Activated CD4-positive, alpha-beta T cell treated with anti-CD3 and anti-CD28 coated beads for 36 hours (primary cell): ENCODE measurements at places on chromosomes 12 and 14.

DNA sequence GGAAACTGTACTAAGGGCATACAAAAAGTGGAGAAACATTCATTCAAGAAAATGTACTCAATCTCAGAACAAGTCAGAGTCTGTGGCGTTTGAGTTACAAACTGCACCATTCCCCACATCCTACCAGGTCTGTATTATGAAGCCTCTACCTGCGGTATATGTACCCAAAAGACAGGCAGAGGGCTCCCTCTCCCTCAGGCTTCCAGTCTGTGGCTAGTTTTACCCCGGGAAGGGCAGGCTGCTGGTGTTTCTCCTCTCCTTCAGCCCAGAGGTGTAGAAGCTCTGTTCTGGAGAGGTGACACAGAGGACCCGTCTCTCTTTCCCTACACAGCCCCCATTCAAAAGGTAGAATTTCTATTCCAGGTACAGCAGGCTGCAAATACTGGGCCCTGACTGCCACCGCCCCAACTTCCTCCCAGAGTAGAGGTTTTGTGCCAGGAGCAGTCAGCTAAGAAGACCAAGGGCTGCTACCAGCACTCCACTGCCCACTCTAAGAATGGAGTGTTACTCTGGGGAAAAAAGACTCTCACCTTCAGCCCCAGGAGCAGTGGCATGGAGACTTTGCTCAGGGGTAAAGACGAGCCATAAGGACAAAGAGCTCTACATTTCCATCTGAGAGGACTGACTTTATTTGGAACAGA lies 39.4 kb downstream of the PARP11 start:
- no peak for DNase-seq

- no peak for DNase-seq
Measured at GRCh38 chr12:93913845-93914244, 234.5 kb upstream of the PLXNC1 start.

- no peak for DNase-seq
Measured at GRCh38 chr14:72732022-72732780, 161.7 kb downstream of the DPF3 start.

- DNase-seq: no peak
Measured at GRCh38 chr12:3596703-3597415, 105.9 kb downstream of the PRMT8 start.

GRCh38 chr12:26372866-26373265 lies 177.5 kb downstream of the SSPN start:
- DNase-seq: no peak

DNA sequence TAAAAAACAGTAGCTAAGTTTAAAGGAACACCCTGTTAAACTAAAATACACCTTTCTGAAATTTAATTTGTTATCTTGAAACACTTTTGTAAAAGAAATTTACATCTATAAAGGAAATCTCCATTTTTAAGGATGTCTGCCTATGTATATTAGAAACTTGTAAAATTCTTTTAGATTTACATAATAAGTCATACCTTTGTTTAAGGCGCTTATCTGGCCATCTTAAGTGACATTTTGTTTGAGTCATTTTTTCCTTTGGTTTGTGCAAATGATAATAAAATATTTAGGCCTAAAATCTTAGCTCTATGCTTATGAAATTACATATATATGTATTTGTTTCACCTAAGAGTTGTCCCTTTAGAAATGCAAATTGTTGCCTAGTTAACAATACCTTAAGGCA lies 1193.4 kb downstream of the FSCB start:
- DNase-seq: no peak

DNA sequence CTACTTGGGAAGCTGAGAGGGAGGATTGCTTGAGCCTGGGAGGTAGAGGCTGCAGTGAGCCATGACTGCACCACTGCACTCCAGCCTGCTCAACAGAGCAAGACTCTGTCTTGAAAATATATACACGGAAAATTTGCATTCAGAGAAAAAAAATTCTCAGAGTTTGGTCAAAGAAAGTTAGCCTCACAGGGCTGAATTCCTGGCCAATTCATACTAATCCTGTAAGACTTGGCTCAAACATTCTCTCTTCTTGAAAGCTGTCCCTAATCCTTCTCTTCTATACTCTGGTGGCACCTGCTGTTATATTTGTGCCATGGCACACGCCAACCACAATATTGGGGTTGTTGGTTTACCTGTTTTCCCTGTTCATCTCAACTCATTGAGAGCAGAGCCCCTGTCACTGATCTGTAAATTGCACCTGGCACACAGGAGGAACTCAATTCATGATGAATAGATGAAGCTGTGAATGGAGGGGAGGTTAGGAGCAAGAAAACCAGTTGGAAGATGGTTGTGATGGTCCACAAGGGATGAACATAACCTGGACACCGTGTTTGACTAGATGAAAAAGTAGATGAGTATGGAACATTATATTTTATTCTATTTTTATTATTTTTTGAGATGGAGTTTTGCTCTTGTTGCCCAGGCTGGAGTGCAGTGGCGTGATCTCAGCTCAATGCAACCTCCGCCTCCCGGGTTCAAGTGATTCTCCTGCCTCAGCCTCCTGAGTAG lies 36.8 kb upstream of the SPTSSA start:
- DNase-seq: peak; percentile 14

- DNase-seq: no peak
Measured at GRCh38 chr14:70116278-70116677, 72.5 kb downstream of the SLC8A3 start.

DNA sequence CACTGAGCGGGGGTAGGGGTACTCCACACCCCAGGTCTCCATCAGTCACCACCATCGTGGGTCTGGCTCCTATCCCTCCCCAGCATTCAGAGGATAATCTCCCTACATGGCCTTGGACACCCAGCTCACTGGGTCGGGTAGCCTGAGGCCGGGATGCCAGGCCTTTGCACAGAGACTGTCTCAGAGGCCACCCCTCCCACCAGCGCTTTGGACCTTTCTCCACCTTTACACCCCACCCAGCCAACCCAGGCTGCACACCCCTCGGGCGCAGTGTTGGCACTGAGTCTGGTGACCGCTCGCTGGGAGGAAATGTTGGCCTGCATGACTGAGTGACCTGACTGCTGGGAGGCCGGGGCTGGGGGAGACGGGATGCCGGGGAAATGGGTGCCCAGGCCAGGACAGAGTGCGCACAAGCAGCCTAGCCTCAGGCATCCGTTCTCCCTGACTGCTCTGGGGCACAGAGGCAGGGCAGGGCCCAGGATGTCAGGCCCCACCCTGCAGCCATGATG lies 10.6 kb upstream of the LBHD2 start:
- DNase-seq: no peak

GRCh38 chr14:100304825-100305323 lies 1.4 kb downstream of the SLC25A29 start:
- DNase-seq: peak; percentile 23

DNA sequence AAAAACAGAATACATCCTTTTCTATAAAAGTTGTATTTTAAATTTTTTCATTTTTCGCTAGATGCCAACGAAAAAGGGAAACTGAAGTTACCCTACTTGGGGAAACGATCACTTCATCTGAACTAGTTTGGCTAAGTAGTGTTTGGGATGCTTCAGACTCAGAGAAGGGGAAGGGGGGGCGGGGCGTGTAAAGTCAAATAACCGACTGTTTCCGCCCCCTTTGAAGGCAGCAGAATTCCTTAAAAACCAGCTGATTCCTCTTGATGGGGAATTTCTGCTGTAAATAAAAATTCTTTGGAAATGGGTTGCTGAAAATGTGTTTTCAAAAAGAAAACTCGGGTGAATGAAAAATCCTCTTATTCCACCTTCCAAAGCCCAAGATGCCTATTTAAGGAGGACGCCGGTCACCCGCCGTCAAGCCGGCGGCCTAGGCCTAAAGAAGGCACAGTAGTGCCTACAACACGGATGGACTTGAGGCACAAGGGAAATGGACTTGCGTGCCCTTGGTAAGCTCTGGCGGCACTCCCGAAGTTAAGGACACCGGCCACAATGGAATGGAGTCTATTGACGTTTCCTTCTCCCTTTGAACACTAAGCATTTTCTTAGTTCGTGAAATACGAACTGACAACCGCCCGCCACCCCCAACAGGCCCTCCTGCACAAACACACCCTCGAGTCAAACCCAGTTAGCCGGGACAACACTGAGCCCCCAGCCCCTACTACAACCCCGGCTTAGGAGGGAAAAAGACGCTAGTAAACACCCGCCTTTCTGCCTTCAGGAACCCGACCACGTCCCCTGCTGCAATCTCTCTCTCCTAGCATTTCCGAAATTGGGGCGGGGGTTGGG lies 1.9 kb downstream of the ATXN2 start:
- DNase-seq: peak; percentile 53

DNA sequence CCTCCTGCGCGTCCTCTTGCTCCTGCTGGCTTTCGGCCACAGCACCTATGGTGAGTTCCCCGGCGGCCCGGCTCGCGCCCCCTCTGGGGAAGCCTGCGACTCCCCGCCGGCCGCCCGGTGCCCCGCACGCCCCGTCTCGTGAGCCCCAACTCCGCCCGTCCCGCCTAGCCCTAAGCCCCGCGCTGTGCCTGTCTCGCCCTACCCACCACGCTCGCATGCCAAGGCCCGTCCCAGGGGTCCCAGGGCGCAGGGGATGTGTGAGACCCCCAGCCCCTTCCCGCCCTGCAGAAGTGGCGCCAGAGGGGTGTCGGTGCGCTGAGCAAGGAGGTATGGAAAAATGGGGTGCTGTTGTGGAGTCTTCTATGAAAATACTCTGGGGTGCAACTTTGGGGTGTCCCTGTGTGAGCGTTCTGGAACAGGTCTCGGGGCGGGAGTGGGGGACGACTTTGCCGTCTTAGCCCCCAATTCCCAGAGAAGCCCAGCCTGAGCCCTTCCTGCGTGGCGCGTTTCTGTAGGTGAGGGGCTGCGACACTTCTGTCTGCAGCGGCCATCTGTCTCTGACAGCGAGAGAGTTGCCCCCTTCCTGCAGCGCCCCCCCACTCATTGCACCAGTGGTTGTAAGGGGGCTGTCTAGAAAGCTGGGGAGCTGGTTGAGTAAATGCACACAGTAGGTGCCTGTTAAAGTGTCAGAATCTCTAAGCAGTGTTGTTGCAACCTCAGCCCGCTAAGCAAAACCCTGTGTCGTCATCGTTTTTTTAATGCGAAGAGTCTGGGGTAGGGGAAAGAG lies 587 bp downstream of the DLK1 start:
- DNase-seq: no peak

GRCh38 chr14:22380571-22381407 lies 208.2 kb downstream of the DAD1 start:
- no peak for DNase-seq

GRCh38 chr14:77142005-77142800 lies 612 bp upstream of the ZDHHC22 start:
- no peak for DNase-seq

GRCh38 chr12:1872001-1872400 lies 46.5 kb downstream of the CACNA2D4 start:
- no peak for DNase-seq

DNA sequence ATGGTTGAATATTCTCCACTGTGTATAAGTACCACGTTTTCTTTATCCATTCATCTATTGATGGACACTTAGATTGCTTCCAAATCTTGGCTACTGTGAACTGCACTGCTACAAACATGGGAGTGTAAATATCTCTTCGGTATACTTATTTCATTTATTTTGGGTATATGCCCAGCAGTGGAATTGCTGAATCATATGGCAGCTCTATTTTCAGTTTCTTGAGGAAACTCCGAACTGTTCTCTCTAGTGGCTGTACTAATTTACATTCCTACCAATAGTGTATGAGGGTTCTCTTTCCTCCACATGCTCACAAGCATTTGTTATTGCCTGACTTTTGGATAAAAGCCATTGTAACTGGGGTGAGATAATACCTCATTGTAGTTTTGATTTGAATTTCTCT lies 623.1 kb upstream of the LRFN5 start:
- no peak for DNase-seq

DNA sequence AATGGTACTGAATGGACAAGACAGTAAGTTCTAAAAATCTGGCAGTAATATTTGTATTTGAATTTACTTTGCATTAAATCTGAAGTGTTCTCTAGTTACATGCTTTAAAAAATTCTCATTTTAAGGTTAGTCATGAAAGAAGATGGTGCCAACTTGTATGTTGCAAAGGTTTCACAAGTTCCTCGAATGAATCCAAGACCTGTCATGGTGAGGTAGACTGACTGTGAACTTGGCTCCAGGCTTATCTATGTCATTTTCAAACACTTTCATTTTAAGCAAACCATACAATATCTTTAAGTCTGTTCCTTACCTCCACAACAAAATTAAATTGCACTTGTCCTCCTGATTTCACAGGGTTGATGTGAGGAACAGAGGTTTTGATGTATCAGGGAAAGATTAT lies 23.4 kb downstream of the CLEC2D start:
- DNase-seq: no peak

- no peak for DNase-seq
Measured at GRCh38 chr12:22242726-22243125, 91.8 kb downstream of the ST8SIA1 start.

DNA sequence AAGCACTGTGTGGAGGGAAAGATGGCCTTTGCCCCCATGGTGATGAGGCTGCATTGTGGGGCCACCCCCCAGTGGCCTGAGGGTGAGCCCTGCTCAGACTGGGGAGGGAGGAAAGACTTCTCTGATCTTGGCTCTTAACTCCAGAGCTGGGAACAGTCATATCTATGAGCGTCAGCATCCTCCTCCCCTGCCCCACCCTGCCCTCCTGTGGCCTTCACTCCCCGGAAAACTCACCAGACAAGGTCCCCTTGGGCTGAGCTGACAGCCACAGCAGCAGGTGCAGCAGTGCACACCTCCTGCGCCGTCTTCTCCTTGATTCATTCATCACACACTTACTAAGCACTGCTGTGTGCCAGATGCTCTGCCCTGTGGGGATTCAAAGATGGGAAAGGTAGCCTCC lies 98.8 kb downstream of the B4GALNT3 start:
- DNase-seq: no peak

GRCh38 chr12:106508966-106509365 lies 73.8 kb upstream of the RFX4 start:
- no peak for DNase-seq

GRCh38 chr14:80278293-80279023 lies 67.2 kb upstream of the DIO2 start:
- no peak for DNase-seq

- DNase-seq: no peak
Measured at GRCh38 chr14:47674543-47675465, 601 bp downstream of the MDGA2 start.

DNA sequence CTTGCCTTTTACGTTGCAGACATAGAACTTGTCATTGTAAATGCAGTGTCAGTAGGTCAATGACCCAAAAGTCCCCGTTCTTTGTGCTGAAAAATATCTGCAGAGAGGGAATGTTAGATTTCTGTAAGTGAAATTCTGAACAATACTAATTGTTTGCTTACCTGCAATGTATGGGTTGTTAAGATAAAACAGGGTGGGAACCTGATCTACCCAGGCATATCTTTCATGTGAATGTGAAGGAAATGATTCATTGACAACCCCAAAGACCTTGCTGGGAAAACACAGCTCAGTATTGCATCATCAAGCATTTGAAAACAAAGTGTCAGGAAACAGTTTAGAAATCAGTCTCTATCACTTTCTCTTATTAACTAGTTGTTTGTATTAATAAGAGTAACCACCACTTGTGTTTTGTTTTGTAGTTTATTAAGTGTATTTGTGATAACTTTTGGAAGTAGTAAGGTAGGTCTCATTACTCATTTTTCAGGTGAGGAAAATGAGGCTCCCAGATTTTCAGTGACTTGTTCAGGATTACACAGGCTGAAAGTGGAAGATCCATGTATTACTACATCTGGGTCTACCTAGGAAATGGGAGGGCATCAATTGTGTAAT lies 57.9 kb upstream of the SLC38A2 start:
- DNase-seq: peak; percentile 22

GRCh38 chr12:39853003-39853402 lies 233.4 kb upstream of the ABCD2 start:
- no peak for DNase-seq
